ENCODE measurements at places on chromosomes 6 and 20.

DNA sequence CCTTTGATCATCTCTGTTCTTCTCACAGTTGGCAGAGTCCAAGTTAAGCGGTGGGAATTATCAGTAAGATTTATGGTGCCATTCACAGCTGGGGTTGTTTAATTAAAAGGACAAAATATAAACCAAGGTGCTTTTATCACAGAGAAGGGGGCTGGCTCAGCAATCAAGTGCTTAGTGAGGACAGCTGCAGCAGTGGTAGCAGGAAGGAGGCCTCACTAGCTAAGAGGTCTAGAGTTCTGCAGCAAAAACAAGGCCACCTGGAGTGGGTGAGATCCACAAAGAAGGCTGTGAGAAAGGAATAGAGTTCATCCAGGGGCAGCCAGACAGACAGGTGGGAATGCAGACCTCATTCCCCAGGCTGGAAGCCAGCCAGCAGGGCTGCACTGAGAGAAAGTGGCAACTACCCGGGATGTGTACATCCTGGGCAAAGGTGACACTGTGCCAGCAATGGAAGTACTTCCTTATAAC is 37.1 kb downstream of the PIGU start:
- DNase-seq, result no peak

- DNase-seq, result no peak
Observed at GRCh38 chr6:42185597-42185996, 9.2 kb downstream of the GUCA1B start.

DNA sequence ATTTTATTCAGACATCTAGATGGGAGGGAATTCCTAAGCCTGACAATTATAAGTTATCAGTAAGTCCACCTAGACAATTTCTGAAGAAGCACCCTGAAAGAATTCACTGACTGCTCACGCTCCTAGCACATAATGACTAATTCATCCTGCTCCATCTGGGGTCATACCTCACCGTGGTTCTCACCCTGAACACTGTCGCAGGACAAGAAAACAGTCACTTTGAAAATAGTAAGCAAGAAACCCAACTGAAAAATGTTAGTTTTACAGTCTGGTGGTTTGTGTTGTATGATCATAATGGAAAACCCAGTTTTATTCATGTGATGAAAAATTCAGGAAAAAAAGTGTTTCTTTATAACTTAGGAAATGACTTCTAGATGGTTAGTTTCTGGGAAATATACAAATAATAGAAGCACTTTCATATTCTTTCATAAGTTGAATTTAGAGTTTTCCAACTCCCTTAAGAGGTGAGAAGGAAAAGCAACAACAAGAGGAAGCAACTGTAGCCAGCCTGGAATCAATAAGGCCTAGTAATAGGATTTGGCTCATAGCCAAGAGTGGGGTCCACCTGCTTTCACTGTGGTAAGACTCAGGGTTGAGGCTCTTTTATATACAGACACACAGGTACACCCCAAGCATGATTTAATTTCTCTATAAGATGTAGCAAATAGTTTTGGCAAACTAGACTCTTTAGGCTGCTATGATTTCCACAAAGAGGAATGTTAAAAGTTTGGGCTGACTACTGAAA is 94.1 kb downstream of the HIVEP2 start:
- peak; percentile 55 for DNase-seq

DNA sequence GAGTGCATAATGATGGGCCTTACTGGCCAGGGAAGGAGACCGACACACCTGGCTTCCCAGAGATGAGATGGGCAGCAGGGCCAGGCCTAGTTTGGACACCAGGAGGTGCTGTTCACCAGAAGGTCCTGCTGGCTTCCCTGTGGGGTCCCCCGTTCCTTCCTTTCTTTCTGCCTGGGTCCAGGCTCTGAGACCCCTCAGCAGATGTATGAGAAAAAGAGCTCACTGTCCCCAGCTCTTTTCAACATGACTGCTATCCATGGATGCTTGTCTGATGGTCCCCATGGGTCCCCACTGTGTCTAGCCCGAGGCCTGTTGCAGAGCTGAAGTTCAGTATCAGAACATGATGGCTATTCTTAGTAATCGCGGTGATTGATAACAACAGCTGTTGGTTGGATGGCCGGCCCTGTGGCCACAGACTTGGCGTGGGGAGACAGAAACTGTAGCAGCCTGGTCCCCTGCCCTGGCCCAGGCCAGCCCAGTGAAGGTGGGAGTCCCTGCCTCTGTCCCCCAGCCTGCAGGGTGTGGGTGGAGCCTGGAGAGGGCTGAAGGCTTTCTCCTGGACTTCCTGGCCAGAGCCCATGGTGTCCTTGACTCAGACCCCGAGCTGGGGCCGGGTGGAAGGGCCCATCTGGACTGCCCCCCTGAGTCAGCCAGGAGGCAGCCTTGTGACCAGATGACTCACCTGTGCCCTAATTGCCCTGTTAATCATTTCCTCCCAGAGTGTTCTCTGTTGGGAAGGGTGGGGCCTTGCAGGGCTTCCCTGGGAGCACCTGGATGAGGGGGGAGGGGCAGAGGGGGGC is 9.9 kb upstream of the BAK1 start:
- DNase-seq, result peak; percentile 72

DNA sequence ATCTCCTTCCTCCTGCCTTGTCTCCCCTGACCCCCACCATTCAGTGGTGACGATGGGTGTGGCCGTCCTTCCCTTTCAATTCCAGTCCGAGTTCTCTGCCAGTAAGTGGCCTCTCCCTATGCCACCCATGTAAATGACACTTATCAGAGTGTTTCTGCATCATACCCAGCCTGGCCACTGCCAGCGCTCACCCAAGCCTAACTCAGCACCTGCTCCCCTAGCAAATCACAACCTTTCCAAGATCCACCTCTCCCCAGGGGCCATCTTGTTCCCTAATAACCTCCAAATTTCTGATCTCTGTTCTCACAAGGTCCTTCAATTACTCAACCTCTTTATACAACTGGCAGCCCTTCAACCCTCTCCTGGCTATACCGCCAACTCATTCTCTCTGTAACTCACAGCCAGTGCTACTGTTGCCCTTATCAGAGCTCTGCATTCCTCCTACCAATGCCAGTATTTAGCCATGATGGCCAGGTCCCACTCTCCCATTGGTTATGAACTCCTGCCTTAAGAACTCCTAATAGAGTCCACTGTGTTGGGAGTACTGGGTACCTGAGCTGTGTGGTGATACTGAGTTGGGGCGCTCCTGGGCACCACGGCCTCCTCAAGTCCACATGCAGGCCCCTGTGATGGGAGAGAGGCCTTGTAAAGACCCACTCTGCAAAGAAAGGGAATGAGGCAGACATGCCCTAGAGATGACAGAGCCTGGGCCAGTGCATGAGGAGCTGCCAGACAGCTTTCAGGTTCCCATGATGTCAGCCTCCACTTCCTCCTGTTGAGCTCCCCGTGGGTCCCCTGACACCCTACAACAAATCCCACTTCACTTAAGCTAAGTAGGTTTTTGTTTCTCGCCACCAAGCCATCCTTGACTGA is 187.4 kb upstream of the RREB1 start:
- DNase-seq, result no peak

- no peak for DNase-seq
Observed at GRCh38 chr20:58688840-58689239, 3.8 kb upstream of the NPEPL1 start.

DNA sequence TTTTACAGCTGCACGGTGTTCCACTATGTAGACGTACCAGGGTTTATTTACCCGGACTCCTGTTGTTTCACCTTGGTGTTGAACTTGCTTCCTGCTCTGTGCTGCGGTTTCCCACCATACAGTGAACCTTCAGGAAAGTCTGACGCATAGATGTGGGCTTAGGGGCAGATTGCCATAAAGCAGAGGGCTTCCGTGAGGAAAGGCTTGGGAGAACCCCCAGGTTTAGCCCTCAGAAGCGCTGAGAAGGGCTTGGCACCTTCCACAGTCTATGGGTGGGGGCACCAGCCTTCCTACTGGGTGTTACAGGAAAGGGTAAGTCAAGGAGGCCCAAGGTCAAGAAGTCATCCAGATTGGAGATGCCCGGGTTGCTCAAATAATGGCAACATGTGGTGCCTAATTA is 19.2 kb upstream of the MRPS18A start:
- DNase-seq, result no peak

DNA sequence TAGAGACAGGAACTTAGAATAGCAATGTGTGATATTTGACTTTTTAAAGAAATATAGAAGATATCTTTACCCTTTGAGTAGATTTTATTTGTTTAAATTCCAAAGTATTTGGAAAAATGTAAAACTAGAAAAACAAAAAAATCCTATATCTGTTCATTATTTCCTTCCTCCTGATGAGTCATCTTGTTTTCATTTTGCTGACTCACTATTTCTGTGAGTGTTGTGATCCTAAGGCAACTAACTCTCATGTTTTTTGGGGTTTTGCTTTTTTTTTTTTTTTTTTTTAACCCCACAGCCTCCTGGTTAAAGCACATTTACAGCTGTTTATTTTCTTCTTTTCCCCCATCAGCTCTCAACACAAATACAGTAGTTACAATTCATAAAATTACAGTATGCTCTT is 37.8 kb upstream of the THEMIS start:
- DNase-seq, result peak; percentile 62

DNA sequence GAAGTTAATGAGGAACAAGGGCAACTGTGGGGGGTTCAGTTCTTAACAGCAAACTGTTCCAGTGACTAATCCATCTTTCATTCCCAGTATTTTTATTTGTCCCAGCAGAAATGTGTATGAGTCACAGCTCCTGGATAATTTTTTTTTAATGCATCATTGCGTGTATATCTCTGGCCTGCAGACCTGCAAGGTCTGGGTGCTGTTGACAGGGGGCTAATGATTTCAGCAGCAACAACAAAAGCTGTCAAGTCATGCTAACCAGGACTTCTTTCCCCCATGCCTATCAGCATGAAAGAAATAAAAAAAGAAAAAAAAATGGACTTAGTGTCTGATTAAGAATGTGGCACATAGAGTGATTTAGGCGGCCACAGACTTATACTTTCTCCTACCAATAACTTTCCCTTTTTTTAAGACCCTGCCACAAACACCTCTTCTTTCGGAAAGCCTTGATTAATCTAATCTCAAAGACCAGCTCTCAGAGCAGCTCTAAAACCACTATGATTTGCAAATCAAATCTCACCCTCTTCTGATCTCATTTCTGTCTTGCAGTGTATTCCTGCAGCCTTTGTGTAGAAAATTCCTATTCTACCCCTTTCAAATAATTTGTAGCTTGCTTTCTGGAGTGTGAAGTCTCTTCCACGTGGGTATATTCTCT is 14.2 kb upstream of the PREX1 start:
- DNase-seq, result peak; percentile 91

- DNase-seq, result no peak
Observed at GRCh38 chr20:56634307-56634706, 5.2 kb downstream of the TFAP2C start.

DNA sequence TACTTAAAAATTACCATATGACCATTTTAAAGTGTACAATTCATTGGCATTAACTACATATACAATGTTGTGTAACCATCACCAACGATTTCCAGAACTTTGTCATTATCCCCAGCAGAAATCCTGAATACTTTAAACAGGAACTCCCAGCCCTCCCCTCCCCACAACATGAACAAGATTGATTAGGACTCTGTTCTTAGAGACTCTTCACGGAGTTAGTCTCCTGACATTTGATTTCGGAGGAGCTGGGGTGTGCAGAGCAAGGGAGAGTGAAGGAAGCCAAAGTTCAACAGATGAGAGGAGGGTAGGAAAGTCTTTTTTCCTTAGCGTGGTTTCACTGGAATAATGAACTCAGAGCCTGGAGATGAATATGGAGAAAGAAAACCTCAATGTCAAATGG is 17.2 kb upstream of the QKI start:
- DNase-seq, result no peak

DNA sequence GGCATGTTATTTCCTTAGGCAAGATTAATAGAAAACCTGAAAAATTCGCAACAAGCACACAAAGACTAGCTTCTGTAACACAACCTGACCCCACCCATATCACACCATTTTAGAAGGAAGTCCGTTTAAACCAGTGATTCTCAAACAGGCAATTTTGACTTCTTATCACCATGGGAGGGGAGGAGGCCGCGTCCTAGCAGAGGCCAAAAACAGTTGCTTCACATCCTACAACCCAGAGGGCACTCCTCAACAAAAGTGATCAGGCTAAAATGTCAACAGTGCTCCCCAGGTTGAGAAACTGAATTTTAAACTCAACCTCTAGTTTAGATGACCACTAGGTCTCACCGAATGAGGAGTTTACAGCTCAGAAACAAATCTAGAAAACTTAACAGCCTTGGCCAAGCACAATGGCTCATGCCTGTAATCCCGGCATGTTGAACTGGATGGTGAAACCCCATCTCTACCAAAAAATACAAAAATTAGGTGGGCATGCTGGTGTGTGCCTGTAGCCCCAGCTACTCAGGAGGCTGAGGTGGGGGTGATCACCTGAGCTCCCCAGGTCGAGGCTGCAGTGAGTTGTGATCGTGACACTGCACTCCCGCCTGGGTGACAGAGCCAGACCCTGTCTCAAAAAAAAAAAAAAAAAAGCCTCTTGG is 3.4 kb downstream of the SNX5 start:
- DNase-seq, result no peak

- no peak for DNase-seq
Observed at GRCh38 chr6:170175644-170176135, 115.2 kb downstream of the DLL1 start.

- no peak for DNase-seq
Observed at GRCh38 chr20:47490795-47491194, 10.9 kb upstream of the NCOA3 start.

DNA sequence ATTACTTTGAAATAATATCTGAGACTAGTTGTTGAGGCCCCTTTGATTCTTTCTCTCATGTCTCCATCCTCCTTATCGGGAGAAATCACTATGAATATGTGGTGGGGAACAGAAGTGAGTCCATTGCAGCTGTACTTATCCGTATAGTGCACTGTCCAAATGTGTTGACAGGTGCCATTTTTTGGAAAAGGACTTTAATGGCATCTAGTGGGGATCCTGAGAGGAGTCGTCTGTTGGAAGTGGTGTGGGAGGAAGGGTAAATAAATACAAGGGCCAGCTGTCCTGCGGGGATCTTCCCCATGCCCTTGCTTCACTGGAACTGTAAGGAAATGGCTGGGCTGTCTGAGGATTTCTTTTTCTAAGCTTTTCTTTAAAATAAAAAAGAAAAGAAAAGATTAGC is 19.4 kb downstream of the TPX2 start:
- no peak for DNase-seq

DNA sequence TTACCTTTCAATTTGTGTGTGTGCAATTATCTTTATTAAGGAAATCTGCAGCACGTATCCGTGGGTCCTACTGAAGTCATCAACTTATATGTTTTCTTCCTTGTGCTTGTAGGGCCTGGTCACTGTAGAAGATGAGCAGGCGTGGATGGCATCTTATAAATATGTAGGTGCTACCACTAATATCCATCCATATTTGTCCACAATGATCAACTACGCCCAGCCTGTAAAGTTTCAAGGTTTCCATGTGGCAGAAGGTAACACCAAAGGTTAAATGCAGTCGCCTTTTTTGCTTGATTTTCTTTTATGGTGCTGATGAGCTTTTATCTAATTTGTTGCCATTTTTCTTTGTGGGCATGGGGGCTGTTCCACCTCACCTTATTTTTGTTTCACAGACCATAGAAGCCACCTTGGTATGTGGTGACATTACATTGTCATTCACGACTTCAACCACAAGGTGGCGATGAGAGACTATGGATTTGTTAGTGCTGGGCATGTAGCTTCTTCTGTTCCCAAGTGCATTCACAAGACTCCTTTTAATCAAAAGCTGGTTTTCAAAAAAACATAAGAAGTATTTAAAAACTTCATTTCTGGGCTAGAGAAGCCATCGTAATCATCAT is 106.5 kb upstream of the LAMP5 start:
- DNase-seq, result peak; percentile 74

Measured in fibroblast of skin of abdomen (primary cell).